ENCODE measurements at places on chromosomes 6 and 20.

- DNase-seq: no peak
Observed at GRCh38 chr6:44869321-44869897, 458.7 kb upstream of the RUNX2 start.

DNA sequence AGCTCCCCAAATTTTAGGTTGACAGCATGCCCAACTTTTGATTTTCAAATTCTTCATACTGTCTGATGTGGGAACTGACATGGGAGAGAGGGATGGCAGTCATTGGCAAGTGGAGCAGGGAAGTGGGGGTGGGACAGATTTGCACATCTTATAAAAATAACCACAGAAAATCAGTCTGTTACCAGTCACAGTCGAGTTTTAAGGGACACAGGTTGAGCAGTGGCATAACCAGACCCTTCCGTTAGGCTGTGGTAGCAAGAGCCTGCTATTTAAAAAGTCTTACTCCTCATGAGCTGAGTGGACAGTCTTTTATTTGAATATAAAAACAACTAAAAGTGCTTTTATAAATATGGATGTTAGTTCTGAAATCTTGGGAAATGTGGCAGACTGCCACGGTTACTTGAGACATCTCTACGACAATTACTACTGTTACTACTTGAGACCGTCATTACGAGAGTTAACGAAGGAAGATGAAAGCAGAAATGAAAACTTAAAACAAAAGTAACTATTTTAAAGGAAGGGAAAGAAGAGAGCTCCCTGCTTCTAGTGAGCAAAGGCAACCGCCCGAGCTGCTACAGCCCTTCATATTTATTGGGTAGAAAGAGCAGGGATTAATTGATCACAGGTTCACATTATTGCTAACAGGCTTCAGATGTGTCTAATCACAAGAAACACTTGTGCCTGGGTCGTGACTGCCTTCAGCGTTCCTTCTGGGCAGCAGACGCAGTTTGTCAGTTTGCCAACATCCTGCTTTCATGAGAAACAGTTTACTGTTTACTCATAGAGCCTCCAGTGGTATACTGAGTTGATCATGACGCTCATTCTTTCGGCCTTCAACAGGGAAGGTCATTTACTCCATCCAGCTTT, 71.3 kb downstream of the EFHC1 start:
- DNase-seq: no peak

DNA sequence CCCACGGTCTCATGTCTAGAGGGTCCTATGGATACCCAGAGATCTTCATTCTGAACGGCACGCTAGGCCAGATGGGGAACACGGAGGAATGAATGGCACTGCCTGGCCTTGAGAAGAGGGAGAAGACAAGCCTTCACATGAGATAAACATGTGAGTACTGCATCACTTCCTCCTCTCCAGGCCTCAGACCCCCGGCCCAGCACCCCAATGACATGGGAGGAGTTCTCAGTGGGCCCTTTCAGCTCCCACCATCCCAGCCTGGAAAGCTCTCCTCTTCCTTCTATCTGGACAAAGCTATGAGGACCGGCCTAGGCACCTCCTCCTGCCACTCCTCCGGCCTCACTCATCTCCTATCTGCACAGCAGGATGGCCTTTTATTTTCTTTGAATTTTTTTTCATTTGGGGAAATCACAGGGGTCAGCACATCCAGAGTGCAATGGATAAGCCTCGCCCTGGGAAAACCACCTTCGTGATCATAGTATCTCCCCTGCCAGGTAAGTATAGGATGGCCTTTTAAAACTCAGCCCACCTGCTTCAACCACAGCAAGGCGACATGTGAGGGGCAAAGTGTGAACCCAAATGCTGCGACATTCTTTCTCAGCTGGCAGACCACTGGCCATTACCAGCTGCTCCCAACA, 39.2 kb upstream of the CDKN1A start:
- DNase-seq: no peak

GRCh38 chr20:1535420-1536175, 21.9 kb downstream of the SIRPD start:
- DNase-seq: peak; percentile 20

GRCh38 chr20:53048387-53048786, 76.2 kb downstream of the TSHZ2 start:
- DNase-seq: no peak

DNA sequence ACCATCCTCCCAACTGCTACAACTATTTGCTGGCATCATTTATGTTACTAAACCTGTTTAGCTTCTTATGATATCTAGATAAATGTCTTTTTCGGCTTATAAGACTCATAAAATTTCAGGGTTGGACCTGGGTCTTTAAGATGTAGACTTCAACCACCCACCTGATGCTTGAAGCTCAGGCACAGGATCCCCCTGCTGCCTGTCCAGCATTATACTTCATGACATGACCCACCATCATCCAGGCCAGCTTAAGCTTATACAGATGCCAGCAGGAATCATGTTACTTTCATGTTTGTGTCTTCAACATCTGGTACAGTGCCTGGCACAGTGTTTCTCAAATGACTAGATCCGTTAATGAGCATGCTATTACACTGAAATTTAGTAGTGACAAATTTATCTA, 47.4 kb downstream of the SLC17A5 start:
- no peak for DNase-seq

DNA sequence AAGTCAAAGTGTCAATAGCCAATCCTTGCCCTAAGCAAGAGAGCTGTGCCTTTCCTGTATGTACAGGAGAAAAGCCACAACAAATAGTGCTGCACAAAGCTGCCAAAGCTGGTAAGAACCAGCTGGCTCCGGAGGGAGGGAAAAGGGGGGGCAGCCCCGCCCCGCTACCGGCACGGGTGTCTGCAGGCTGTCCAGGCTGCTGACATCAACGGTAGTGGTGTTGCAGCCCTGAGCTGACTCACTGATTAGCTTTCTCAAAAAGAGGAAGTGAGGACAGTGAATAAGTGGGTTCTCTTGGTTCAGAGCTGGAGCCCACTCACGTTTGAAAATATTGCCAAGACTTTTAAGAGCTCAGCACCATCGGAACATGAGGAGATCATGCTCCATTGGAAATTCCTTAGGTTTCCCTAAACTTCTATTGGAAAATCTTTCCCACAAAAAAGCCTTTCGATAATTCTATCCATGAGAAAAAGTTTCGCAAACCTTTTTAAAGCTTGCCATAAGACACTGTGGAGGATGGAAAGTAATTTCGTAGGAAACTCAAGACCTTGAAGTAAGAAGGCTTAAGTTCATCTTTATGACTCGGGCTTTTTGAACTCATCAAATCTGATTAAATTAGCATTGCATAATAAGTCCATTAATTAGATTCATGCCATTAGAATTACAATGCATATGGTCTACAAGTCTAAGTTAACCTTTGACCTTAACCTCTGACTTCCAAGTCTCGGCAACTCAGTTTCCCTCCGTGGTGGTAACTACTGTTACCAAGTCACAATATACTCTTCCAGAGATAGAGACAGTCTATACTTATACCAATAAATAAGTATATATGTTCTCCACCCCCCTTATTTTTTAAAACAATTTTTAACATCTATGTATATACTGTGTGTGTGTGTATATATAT, 67.0 kb downstream of the TNFRSF21 start:
- peak; percentile 89 for DNase-seq
